ENCODE measurements at places on chromosomes 7 and 10.

- no peak for DNase-seq
These were observed 31.9 kb downstream of the PDSS1 start for GRCh38 chr10:26729395-26729794.

DNA sequence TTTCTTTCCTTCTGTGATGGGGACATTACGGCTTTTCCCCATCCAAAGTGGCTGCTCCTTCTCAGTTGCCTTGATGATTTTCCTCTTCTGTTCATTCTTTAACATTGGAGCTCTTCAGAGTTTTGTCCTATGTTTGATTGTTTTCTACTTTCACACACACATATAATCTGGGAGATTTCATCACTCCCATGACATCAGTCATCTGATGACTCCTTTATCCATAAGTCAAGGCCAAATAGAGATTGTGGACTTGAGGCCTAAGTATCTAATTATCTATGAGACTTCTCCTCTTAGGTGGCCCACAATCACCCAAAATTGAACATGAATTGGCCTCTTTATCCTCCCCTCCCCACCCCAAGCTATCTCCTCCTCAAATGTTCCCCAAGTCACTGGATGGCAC is 5.3 kb upstream of the COL1A2 start:
- DNase-seq: no peak

- DNase-seq: no peak
These were observed 6.6 kb upstream of the OGDHL start for GRCh38 chr10:49768731-49769130.

- DNase-seq: no peak
These were observed 1172.3 kb upstream of the LRRTM3 start for GRCh38 chr10:65753532-65753931.

DNA sequence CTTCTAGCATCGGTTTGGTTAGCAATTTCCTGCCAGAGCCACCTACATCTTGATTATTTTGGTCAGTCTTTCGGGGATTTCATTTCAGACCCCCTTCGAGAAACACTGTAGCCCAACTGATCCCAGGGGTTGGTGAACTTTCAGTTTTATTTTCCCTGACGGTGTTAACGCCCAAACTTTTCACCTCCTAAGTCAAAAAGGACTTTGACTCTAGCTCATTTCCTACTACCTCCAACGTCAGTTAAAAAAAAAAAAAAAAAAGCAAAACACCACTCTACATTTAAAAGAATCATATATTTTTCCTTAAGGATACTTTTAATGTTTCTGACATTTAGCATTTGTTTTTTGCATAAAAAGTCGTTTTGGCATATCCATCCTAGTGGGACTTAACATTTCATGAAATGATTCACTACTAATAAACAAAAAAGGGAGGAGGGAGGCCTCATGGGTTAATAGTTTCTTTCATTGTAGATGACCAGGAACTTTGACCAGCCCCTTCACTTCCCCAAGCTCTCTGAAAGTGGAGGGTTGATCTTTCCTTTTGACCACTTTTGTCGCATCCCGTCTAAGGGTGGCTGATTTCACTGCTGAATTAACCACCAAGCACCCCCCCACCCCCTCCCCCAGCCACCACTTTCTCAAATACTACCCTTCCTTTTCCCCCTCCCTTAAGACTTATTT is 764 bp upstream of the TCF7L2 start:
- DNase-seq: no peak

DNA sequence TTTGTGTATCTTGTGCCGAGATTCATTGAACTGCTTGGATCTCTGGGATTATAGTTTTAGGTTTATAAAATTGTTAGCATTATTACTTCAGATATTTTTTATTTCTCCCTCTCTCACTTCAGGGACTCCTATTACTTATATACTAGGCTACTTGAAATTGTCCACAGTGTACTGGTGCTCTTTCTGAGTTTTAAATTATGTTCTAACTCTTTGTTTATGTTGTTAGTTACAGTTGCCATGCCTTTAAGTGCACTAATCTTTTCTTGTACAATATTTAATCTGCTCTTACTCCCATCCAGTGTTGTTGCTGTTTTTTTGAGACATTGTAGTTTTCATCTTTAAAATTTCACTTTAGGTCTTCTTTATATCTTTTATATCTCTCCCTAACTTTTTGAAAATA is 13.1 kb downstream of the PLEKHS1 start:
- no peak for DNase-seq

DNA sequence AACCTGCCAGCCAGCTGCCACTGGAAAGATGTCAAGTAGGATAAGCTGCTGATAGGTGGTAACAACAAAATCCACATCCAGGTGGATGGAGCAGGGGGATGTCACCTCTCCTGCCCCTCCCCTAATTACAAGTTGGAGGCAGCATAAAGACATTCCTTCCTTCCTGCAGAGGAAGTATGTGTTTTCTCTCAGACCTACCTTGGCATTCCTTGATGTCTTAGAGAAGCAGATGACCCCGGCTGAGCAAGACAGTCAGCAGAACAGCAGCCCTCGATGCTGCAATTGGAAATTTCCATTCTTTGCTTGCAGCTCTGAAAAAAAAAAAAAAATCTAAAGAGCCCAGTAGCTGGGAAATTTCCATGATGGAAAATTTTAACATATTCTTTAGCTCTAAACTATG is 137.5 kb upstream of the MKLN1 start:
- DNase-seq: no peak

GRCh38 chr10:48771234-48771633 is 86.6 kb downstream of the WDFY4 start:
- no peak for DNase-seq

GRCh38 chr7:131008840-131009711 is 275.1 kb upstream of the KLF14 start:
- no peak for DNase-seq

- DNase-seq: no peak
These were observed 203.1 kb downstream of the ZMYND11 start for GRCh38 chr10:338171-339037.

DNA sequence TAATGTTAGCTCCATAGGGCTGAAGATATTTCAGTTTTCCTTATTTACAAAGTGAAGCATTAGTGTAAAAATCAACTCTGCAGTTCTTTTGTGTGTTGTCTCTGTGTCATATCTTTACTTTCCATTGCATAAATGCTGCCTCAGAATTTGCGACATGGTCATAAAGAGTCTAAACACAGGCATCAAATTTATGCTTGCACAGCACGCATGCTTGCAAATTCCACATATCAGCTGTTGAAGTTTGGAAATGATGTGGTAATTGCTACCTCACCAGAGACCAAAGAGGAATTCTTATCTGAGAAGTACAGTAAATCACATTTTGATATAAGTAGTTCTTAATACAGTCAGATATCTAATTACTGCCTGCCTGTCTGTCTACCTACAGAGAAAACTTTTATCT is 348.2 kb upstream of the GRM3 start:
- DNase-seq: no peak

- no peak for DNase-seq
These were observed 124.2 kb downstream of the FAM53B start for GRCh38 chr10:124619802-124620490.

- no peak for DNase-seq
These were observed 59.2 kb downstream of the TRIM24 start for GRCh38 chr7:138519061-138519798.
